ENCODE measurements at places on chromosomes 13 and 19.

GRCh38 chr13:51858433-51859247, 3.1 kb upstream of the CCDC70 start:
- peak; percentile 58 for DNase-seq

GRCh38 chr13:72726726-72727416, 558 bp downstream of the MZT1 start:
- peak; percentile 3 for DNase-seq

DNA sequence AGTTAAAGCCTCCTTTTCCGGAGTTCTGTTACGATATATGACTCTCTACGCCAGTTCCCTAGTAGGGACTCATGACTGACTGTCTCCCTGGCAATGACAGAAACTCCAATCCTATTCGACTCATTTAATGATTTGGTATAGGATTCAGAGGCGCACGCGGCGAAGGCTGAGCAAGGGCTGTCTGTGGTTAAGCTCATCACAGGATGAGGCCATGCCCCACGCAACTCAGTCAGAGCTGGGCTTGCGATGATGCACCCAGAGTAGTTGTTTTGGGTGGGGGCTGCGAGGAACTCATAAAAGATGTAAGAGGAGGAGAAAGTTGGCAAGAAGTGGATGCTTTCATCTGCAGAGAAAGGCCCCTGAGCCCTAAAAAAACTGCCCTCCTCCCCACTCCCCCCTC, 468 bp upstream of the SERTM1 start:
- DNase-seq = no peak

DNA sequence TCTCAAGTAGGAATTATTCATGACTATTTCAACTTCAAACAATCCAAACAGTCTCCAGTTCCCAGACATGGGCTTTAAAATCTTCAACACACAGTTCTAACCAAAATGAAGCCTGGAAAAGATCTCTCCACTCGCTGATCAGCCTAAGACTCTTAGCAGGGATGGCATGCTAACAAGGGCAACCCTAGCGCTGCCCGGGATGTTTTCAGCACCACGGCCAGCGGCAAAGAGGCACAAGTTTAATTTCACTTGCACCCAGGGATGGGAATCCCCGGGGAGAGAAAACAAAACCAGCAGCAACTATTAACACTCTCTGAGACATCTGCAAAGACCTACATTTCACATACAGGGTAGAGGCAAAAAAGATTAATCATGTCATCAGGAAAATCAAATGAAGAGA, 43.0 kb downstream of the CACNA1A start:
- DNase-seq = peak; percentile 35

DNA sequence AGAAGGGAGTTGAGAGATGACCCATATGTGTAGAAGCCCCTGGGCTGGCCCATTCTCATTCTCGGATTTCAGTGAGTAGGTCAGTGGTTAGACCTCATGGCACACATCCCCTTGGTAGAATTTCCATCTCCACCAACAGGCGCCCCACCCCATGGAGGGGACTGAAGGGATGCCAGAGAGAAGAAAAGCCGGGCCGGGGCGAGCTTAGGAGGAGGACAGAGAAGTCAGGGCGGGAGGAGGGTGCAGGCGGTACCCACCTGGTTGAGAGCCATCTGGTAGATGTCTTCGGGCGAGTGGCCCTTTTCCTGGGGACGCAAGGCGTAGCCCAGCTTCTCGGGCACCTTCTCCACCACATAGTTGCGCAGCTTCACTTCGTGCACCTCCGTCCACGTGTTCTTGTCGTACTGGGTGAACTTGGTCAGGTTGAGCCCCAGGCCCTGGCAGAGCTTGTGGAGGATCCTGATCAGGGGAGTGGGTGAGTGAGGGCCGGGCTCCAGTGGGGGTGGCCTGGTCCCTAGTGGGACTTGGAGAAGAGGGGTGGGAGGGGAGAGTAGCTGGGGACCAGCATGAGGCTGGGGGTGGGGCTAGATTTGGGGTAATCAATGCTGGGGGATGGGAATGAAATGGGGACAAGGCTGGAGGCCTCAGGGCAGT, 2.5 kb downstream of the IL4I1 start:
- DNase-seq = no peak

GRCh38 chr13:98213354-98213753, 36.3 kb upstream of the RNF113B start:
- DNase-seq = no peak

DNA sequence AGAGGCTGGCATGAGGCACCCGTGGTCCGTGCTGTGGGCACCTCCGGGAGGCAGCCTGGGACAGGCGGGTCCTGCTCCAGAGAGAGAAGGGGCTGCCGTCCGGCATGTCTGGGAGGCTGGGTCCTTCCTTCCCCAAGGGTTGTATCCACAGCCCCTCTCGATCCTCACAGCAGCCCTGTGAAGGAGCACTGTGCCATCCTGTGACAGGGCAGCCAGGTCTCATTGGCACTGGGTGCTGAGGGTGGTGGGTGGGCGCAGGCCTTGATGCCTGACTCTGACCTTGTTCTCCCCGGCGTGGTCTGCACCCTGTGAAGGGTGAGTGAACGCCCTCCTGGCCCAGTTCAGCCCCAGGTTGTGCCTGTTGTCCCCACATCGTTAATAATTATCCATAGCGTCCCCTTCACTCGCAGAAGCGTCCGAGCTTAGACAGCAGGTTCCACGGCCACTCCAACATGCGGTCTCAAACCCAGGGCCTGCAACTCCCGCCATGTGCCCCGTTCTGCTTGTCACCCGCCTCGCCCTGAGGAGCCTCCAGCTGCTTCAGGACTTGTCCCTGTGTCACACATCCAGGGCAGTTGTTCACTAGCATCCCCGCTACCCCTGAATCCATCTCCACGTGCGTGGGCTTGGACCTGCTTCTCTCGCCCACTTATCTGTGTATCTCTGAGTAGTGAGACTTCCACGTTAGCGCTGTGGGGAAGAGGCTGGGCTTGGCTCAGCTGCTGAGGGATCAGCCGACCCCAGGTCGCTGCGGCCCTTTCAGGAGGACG, 10.6 kb downstream of the ATP11A start:
- DNase-seq = no peak

- no peak for DNase-seq
These were observed 776.5 kb upstream of the SLITRK1 start for GRCh38 chr13:84658491-84659358.

GRCh38 chr19:41795031-41795461, 1.3 kb upstream of the CEACAM3 start:
- no peak for DNase-seq

DNA sequence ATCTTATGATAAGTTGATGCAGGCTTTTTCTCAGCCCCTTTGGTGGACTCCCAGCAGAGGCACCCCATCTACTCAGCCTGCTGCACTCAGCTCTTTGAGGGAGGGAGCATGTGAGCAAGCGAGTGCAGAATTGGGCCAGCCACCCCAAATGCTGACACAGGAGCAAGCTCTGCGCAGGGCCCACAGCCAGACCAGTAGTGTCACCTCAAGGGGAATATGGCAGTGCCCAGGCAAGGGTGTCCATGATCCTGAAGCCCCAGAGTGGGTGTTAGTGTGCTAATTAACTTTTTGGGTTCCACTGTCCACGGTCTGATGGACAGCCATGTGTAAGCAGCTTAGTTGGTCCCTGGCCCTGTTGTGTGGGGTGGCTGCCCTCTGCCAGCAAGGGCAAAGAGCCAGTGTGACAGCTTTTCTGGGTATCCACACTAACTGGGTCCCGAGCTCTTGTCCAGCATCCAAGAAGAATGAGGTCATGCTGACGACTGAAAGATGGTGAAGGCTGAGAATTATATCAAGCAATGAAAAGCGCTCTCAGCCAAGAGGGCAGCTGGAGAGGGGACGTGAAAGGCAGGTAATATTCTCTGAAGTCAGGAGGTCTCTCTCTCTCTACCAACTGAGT, 898.3 kb upstream of the PCDH9 start:
- DNase-seq = no peak

DNA sequence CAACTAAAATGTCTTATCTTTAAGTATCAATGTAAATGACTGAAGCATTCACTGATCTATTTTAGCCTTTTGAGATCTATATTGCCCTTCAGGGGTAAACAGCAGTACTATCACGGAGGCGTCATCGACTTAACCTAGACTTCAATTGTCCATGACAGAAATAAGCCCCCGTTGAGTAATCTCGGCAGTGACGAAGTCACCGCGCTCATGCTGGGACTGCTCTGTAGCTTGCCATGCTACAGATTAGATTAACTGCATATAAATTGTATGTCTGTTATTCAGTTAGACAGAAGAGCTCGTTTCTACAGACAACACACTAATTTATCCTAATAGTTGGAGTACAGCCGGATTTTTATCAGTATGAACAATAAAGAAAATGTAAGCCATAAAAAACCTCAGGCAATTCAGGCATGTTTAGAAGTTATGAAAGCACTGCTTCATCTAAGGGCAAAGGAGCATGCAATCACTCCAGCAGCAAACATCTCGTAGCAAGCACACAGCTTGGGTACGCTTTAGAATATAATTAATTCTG, 56.6 kb downstream of the TUBGCP3 start:
- DNase-seq = peak; percentile 65

- DNase-seq = no peak
These were observed 2.9 kb downstream of the CD37 start for GRCh38 chr19:49338023-49338677.

GRCh38 chr19:45507872-45508416, 665 bp downstream of the VASP start:
- DNase-seq = no peak
